ENCODE measurements at places on chromosomes 5 and 9.
A peak's percentile ranks its signal among the peaks of the same experiment; 100 is the strongest.

GRCh38 chr5:79157305-79157704 is 45.7 kb downstream of the BHMT start:
- DNase-seq = no peak

GRCh38 chr5:149143470-149143869 is 2.2 kb downstream of the ABLIM3 start:
- DNase-seq = no peak

- DNase-seq = no peak
These were observed 110.3 kb downstream of the ASTN2 start for GRCh38 chr9:117304549-117304948.

DNA sequence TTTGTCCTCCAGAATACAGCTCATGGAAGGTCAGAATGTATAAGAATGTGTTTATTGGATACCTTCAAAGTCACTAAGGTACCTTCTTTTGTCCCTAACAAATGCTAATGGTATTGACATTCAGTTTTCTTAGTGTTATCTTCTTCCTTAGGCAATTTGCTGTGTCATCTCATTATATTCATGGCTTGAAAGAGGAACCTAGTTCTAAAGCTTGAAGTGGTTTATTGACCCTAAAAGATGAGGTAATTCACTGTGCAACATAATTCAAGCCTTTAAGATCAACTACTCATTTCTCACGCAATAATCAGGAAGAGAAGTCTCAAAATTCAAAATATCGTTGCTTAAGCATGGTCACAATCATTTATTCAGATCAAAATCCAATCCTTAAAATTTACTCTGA is 342.7 kb upstream of the RIOK2 start:
- DNase-seq = no peak

GRCh38 chr5:38569180-38569579 is 12.7 kb upstream of the LIFR start:
- no peak for DNase-seq

- no peak for DNase-seq
These were observed 6.6 kb downstream of the PCBD2 start for GRCh38 chr5:134911285-134912206.

- no peak for DNase-seq
These were observed 19.6 kb upstream of the ISOC1 start for GRCh38 chr5:129074903-129075302.

- DNase-seq = no peak
These were observed 47.8 kb upstream of the ARRDC3 start for GRCh38 chr5:91430949-91431348.

DNA sequence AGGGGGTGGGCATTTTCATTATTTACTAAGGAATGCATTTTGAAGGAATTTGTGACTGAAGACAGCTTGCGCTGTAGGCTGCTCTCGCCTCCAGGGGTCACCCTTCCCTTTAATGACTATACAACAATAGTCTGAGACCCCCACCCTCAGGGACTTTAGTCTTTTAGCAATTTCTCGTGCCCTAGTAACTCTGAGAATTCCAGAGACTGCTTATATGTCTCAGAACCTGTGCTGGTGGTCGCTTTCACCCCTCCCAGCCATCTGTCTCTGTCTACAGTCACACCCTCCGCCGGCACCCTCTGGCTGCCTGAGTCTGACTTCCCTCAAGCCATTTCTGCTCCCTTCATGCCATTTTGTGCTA is 671.4 kb downstream of the NR2F1-AS1 start:
- peak; percentile 53 for DNase-seq

DNA sequence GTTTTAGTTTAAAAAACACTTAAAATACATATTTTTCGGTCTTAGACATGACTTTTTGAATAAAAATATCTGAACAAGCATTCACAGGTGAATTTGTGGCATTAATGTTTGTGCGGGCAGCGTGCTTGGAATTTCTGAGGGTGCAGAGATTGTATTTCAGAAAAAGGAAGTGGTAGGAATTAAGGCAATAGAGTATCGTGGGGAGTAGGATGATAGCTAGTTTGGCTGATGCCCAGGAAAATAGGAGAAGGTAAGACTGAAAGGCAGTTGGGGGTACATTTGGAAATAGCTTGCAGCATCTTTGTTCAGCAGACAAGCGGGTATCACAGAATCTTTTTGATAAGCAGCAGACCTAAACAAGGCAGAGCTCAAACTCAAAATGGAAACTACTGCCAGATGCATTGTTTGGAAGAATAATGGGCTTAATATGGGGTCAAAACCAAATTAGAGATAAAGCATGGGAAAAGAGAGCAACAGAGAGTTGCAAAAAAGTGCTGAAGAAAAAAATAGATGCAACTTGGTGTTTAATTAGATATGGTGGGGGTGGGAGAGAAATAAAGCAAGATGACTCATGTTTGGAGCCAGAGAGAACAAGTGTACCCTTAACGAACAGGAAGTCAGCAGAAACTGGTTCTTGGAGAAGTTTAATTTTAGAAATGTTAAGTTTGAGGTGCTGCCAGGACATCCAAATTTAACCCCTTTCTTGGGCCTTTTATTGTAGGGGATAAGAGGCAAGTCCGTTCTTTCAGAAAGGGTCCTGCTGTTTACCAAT is 85.7 kb upstream of the ARRDC3 start:
- no peak for DNase-seq

DNA sequence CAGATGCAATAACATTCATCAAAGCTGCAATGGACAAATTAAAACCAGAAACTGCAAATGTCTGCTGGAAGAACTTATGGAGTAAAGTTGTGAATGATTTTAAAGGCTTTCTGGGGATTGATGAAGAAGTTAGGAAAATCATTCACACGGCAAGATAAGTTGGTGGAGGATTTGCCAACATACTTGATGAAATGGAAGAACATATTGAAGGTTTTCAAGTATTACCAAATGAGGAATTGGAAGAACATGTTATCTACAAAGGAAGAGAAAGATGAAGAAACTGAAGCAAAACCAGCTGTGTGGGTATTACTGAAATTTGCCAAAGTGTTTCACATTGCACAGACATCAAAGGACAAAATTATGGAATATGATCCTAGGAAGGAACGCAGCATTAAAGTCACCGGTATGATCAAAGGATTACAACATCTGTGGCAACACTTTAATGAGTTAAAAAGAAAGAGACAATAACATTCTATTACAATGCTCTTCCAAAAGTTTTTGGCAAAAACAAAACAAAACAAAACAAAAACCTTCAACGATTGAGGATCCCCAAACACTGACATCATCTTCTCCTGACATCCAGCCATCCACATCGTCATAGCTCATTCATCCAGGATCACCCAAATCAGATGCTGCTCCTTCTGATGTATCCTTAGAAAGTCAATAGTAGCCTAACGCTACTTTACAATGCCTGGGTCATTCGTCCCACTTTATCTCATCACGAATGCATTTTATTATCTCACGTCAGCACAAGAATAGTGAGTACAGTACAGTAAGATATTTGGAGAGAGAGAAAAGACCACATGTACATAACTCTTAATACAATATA is 61.3 kb upstream of the SMC5 start:
- DNase-seq = no peak

GRCh38 chr5:165836046-165836445 is 2330.6 kb downstream of the MAT2B start:
- DNase-seq = no peak

- no peak for DNase-seq
These were observed 72.5 kb upstream of the GPR151 start for GRCh38 chr5:146588331-146589027.

DNA sequence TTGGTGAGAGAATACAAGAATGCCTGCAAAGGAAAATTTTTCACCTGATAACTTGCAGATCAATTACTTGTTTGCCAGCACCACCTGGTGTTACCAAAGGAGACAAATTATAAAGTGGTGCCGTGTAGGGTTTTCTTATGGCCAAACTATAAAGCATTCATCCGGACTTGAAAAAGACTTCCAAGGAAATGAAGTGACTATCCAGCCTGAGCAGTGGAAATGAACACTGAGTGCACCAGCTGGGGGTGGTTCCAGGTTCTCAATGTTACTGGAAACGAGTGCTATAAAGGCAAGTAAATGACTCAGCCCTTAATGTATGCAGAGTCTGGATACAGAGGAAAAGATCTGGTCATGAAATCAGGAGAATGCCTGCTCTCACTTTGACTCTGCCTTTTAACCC is 113.1 kb downstream of the DNAH5 start:
- no peak for DNase-seq

GRCh38 chr5:136409000-136409399 is 43.7 kb upstream of the TRPC7 start:
- no peak for DNase-seq

- DNase-seq = no peak
These were observed 72.6 kb upstream of the ENTREP1 start for GRCh38 chr9:69252436-69252835.

DNA sequence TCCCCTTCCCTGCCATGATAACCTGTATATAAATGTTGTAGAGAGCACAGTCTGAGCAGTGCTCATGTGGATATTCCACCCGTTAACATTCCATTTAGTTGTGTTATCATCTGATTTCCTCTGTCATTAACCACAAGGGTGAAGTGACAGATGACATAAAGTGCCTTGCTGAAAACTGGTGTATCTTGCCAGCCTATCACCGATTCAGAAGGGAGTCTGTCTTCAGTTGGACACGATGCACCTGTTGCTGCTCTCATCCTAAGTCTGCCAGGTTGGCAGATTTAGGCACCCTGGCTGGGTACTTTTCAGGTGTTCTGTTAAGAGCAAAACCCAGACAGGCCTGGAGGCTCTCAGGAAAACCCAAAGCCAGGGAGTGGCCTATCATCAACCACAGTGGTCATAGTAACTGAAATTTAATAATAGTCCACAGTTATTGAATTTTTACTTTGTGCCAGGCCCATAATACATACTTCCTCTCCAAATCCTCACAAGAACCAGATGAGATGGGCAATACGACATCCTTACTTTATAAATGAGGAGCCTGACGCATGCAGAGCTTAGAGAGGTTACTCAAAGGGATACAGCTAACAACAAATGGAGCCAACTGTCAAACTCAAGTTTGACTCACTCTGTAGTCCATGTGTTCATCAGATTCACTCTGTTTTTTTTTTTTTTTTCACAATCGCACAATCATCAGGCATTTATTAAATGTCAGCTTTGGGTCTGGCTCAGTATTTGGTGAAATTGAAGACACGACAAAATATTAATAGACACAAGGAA is 100.7 kb upstream of the SPRY4 start:
- DNase-seq = no peak

GRCh38 chr9:90838098-90838497 is 36.5 kb downstream of the SYK start:
- DNase-seq = no peak

GRCh38 chr5:61586096-61587084 is 254.3 kb downstream of the ZSWIM6 start:
- DNase-seq = no peak

DNA sequence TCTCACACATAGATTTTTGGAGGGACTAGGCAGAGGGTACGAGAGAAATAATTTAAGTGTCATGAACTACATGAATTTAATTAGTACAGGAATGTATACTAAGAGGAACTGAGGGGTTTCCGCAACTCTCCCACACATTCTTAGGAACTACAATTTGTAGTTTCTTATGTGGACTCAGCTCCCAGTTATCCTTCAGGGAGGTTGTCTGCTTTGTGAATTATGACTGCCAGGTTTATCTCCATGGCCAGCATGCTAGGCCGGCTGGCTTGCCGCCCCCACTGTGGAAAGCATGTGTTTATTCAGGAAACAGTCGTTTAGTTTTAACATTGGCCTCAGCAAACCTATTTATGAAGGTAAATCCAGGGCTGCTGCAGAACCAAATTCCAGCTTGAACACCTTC is 415.0 kb downstream of the KCTD16 start:
- DNase-seq = no peak

DNA sequence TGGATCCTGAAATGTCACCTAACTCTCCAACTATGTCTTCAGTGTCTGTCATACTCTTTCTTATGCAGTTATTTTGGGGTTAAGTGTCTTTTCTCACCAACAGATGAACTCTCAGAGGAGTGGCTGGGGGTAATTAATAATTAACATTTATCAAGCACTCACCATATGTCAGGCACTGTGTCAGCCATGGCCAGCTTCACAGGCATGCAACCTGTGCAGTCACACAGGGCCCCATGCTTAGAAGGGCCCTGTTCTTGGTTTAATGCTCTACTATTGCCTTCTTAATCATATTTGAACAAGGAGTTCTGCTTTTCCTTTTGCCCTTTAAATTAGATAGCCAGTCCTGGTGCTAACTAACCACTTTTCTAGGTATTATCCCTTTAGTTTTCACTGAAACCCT is 3.4 kb upstream of the GRPEL2 start:
- DNase-seq = no peak

DNA sequence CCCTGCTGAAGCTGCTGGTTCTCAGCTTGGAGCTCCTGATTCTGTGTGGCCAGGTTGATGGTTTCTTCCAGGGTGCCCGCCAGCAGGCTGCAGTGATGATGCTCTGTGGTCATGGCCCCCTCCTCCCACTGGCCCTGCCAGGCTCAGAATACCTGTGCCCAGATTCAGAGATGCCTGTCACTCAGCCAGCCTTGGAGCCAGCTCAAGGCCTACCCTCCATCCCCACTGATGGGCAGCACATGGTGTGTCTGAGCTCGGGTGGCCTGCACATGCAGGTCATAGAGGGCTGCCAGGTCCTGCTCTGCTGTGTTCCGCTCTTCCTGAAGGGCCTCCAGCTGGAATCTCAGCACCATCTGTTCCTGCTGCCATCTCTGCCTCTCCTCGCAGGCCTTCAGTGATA is 5.4 kb downstream of the SLC35A4 start:
- DNase-seq = no peak

GRCh38 chr9:20044686-20045085 is 255.8 kb upstream of the SLC24A2 start:
- DNase-seq = no peak

- DNase-seq = no peak
These were observed 40.5 kb upstream of the CTSL start for GRCh38 chr9:87685441-87685840.

All from endothelial cell (in vitro differentiated cells).